Esophagus squamous epithelium (tissue), 5 donors: ENCODE measurements at places on chromosomes 7 and 10. TPM values are rescaled to one million over a fixed set of nuclear protein-coding genes. Genes with fewer than 3 reads are reported as not detected.

The AMPH gene
- total RNA-seq: 2.3 TPM

The HNRNPH3 gene
- 38.7 TPM for total RNA-seq

The TEX36 gene
- total RNA-seq: not detected

DNA sequence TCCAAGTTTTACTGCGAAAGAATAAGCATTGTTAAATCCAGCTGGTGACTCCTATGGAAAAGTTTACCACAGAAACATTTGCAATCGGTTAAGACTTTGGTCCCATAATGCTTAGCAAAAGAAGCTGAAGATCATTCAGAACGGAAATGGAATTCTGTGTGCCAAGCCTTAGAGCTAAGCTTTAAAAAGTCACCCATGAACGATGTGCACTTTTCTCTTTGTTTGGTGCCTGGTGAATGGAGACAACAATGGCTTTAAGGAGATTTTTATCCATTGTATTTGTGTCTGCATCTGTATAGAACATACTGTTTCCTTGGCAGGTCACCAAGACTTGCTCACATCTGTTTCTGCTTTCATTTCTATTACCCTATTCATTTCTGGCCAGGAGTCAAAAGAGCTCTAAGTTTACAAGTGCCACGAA is 26.3 kb upstream of the COL1A2 start:
- no peak for DNase-seq

DNA sequence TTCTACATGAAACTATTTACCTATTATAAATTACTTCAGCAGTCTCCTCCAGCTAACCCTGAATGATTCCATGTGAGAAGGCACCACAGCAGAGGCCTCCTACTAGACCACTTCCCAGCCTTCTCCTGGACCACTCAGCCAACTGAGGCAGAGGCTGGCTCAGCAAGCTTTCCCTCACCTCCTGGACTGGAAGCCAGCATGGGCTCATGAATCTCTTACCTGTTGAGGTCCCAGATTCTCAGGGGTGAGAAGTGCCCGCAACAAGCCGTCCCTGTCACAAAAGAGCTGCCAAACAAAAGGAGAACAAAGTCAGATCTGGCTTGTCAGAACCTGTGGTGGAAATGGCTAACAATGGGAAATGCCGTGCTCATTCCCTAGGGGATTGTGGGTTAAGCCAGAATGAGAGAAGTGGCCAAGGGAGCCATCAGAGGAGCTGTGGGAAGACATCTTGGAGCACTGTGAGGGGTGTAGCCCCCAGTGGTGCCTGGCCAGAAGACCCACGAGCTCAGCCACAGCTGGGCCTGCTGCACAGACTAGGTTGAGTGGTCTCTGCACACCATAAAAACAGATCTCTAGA is 36.5 kb downstream of the DPCD start:
- DNase-seq: no peak

- DNase-seq: no peak
These were observed 83.7 kb downstream of the EMX2 start for GRCh38 chr10:117626228-117626627.

- DNase-seq: no peak
These were observed 135.8 kb upstream of the CXCL12 start for GRCh38 chr10:44520651-44521050.

DNA sequence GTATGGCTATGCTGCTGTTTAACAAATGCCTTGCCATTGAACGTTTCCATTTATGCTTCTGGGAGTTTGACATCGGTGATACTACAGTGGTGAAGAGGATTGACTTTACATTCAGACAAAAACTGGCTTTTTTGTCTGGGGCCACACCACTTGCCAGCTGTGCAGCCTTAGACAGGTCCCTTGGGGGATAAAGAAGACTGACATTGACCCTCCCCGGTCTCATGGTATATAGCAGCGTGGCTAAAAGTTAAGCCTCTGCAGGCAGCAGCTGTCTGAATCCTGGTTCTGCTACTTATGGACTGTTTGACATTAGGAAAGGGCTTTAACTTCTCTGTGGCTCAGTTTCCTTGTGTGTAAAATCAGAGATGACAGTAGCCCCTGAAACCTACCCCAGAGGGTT is 42.0 kb upstream of the PTF1A start:
- no peak for DNase-seq

- no peak for DNase-seq
These were observed 3.3 kb upstream of the SHH start for GRCh38 chr7:155815332-155816191.

GRCh38 chr7:131130324-131130723 is 197.4 kb upstream of the MKLN1 start:
- no peak for DNase-seq

DNA sequence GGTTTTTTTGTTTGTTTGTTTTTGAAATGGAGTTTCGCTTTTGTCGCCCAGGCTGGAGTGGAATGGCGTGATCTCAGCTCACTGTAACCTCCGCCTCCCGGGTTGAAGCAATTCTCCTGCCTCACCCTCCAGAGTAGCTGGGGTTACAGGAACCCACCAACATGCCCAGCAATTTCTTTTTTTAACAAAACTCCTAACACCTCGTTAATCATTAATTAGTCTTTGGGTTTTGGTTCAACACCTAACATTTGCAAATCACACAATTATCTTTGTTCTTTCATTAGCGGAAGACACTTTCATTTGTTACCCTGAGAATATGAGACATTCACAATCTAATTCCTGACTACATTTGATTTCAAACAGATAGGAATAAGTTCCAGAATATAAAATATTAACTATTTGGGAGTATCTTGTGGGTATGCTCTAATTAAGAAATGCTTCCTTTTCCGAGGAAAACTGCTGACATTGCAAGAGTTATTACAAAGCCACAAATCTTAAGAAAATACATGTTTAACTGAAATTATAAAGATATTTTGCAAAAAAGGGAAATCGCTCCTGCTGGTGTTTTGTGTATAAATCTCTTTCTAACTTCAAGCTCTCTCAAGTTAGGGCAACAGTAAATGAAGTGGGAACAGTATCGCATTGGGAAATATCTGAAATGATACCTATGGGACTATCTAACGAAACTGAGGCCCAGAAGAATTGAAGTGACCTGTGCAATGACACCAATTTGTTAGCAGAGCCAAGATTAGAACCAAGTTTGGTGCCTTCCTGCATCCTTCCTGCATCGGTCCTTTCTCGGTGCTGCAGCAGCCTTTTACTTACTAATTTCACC is 1.2 kb upstream of the LSM8 start:
- no peak for DNase-seq

DNA sequence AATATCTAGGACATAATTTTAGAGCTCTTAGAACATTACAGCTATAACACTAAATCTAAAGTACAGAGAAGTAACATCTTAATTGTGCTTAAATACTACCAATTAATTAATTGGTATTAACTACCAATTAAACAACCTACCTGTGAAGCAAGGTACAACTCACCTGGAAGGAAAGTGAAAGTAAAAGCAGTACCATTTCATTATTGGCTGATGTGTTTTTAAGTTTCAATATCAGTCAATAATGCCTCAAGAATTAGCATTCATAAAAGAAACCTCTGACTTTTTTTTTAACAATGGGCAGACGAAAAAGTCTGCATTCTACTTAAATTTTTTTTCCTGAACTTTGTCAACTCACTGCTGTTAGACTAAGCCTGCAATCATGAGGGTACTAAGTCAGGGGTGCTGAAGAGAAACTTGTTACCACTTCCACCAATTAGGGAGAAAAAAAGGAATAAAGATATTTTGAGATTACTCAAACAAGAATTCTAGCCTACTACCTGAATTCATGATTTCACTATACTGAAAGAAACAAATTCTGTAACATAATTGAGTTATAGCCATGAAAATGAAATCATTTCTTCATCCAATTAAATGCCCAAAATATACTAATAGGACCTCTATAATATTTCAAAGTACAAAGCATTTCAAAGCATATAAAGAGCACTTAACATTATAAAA is 19.9 kb downstream of the UPF2 start:
- no peak for DNase-seq
